Substantia nigra (tissue), 51 donors: ENCODE measurements at places on chromosomes 6 and 20.

DNA sequence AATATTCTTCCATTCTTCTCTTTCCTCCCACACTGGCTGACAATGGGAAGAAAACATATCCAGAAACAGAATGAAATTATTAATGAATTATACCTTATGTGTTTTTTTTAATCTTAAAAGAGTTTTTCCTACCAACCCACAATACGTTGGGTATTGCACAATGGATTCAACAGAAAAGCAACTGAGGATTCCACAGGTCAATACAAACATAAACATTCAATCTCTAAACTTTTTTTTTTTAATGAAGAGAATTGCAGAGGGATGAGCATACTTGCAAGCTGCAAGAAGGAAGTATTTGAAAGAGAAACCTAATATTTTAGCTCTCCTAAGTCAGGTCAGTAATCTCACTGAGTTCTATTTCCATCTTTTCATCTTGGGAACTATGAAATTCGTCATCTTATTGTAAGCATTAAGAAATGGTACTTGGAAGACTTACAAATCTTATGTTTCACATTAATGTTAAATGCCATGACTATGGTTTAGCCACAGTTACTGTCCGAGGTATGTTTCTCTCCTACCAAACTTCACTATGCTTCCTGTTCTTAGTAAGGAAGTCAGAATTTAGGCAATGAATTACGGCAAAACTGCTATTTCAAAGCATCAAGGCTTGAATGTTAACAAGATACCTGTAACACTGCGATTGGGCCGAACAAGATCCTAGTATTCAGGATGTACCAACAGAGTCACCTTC lies 100.8 kb downstream of the HIVEP2 start:
- DNase-seq = no peak

DNA sequence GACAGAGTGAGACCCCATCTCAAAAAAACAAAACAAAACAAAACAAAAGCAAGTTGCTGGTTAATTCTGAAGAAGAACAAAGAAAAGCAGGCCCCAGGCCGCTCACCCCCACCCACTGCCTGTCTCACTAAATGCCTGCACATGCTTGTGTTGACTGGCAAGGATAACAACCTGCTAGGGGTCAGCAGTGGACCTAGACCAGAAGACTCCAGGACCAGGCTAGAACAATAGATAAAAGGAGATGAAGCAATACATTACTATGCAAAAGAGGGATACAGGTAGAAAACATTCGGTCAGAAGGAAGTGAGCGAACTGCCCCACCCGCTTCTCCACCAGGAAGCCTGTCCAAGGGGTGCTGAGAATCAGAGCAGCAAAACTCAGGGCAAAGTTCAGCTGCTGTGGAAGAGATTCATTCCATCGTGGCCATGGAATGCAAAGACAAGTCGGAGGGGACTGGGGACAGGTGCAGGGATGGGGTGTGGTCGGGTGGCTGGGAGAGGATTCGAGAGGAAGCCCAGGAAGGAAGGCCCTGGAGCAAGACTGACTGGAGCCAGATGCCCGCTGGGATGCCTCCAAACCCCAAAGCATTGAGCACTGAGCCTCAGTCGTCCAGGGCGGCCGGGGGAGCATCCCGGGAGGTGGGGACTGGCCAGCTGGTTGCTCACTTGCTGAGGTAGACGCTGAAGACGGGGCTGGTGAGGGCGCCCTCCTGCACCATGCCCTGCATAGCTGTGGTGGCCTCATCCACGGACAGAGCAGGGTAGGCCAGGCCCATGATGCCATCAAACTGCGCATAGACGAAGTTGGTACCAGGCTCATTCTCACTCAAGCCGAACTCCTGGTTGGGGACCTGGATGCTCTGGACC lies 5.3 kb downstream of the PGC start:
- DNase-seq = no peak

- no peak for DNase-seq
These were observed 26.8 kb downstream of the CBLN4 start for GRCh38 chr20:55978550-55978949.

GRCh38 chr20:48604426-48604825 lies 223.4 kb downstream of the PREX1 start:
- DNase-seq = no peak

GRCh38 chr6:24249926-24250325 lies 107.9 kb downstream of the DCDC2 start:
- DNase-seq = no peak

DNA sequence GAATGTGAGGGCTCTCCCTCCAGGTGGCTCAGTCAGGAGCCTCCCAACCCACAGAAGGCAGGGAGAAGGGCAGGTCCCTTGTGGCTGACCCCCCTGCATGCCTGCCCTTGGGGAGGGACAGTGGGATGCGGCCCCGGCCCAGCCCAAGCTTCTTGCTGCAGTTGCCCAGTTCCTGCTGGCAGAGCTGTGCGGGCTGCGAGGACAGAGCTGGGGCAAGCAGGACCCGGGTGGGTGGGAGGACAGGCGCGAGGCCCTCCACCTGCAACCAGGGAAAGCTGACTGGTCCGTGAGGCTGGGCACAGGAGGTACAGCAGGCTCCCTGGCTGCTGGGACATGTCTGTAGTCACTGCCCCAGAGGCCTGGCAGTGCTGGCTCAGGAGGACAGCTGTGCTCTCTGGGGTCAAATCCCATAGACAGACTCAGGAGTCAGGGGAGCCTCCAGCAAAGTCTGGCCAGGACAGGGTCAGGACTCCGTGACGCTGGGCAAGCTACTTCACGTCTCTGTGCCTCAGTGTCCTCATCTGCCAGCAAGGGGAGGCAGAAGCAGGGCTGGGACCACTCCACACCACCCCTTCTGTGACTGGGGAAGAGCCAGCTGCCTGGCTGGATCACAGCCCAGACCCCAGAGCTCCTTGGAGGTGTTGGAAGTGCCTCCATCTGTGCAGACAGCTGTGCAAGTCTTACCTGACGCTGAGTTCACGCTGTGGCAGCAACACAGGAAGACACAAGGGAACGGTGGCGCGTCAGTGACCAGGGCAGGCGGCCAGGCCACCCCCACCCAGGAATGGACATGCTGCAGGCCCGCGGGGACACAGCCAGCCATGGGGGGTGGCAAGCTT lies 13.0 kb downstream of the UCKL1 start:
- no peak for DNase-seq

GRCh38 chr20:309841-310644 lies 12.7 kb downstream of the ZCCHC3 start:
- peak; percentile 99 for DNase-seq

DNA sequence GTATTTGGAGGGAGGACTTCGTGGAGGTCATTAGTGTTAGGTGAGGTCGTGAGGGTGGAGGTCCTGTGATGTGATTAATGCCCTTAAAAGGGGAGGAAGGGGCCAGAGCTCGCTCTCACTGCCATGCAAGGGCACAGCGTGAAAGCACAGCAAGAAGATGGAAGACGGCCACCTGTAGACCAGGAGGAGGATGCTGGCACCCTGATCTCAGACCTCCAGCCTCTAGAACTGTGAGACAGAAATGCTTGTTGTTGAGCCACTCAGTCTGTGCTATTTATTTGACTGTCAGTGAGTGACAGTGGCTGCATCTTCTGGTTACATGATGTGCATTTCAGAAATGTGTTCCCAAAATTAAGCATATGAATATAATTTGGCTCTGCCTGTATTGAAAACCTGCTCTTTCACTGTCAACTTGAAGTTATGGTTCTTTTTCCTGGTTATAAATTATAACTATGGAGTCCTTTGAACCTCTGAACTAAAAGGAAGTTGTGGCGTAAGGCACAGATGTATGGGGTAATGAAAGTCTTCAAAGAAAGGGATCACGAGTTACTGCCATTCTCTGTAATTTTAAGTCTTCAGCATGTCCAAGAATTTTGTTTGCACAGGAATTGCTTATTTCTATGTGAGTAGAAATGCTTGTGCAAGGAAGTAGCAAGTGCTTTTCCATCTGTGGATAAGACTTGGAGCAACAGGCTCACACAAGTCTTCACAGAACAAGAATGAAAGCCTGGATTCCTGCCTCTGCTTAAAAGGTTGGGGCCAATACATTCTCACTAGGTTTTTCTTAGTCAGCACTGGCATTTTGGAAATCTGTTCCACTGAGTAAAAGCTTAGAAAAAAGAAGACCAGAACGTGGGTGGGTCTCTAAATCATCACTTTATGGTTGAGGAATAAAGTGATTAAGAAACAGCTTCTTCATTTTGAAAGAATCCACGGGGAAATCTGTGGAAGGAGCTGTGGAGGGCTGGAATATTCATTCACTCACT lies 10.3 kb downstream of the PPP1R14C start:
- no peak for DNase-seq

DNA sequence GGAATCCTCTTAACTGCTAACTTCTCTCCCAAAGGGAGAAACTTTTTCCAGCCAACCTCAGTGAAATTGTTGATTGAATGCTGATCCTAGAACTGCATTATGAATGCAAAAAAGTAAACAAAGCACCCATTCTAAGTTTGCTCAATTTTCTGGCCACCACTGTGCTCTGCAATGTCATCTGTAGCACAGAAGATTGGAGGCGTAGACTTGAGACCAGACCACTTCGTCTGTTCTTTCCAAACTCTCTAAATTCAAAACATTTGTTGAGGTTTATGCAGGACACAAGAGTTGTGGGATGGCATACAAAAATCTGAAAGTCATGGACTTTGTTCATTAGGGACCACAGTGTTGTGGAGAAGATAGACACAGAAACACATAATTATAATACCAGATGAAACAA lies 11.1 kb upstream of the TSPYL1 start:
- no peak for DNase-seq

DNA sequence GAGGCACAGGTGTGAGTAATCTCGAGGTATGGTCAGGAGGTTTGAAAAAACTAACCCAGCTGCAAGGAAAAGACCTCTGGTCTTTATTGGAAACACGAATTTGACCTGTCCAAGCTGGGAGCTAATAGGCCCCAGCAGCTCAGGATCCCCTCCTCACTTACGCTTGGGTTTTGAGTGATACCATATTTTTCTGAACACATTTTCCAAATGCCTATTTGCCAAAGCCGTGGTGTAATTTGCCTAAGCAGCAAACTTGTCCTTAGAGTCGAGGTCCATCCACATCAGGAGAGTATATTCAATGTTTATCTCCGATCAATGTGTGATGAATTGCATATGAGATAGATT lies 128.0 kb downstream of the BCAS1 start:
- no peak for DNase-seq

DNA sequence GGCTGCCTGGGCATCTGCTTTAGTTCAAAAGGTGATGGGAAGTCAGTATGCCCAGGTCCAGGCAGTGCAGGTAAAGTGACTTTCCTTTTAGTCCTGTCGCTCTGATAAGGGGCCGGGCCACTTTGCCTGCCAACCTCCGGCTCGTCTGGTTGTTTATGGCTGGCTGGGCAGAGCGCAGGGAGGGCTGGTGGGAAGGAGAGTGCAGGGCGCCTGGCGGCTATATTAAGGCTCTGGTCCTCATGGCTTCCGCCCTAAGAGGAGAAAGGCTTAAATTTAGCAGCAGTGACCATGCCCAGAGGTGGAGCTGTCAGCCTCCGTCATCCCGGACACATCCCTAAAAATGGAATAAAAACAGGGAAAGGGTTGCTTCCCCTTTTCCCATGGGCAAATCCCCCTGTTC lies 14.6 kb downstream of the GATA5 start:
- no peak for DNase-seq

GRCh38 chr6:7296602-7297001 lies 16.4 kb downstream of the SSR1 start:
- DNase-seq = no peak

GRCh38 chr20:12331236-12331635 lies 413.5 kb downstream of the BTBD3 start:
- DNase-seq = no peak

GRCh38 chr6:21469213-21469612 lies 124.3 kb upstream of the SOX4 start:
- no peak for DNase-seq

DNA sequence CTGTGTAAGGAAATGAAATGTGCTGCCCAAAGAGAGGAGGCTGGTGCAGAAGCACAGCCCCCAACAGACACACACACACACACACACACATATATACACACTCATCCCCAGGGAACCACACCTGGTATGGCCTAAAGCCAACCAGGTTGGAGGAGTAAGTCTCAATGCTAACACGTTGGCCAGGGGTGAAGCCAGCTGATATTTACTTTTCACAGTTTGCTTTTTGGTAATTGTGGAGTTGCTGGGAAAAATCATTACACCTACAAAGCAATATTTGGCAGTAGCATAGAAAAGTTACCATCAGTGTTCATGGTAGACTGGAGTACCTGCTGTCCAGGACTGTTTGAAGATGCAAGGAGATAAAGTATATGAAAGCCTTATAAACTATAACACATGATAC lies 50.3 kb upstream of the NAA20 start:
- no peak for DNase-seq

GRCh38 chr6:33192671-33193602 lies 670 bp upstream of the COL11A2 start:
- peak; percentile 66 for DNase-seq

DNA sequence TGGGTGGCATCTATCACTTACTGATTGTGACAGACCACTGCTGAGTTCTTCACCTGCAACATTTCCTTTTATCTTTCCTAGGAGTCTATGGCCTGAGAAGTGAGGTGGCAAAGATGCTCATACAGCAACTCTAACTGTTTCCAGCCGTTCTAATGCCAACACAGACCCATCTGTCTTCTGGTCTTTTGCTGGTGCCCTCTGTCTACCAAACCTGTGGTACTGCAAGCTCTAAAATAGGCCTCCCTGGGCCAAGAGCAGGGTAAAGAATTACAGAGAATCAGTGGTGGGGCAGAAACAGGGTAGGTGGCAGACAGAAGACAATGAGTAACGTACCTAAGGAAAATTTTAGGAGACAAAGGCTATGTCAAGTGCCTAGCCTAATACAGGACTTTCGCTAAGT lies 611.0 kb upstream of the FLRT3 start:
- DNase-seq = no peak

GRCh38 chr20:17614812-17615644 lies 45.2 kb downstream of the DSTN start:
- no peak for DNase-seq

- DNase-seq = no peak
These were observed 5.4 kb downstream of the R3HDML start for GRCh38 chr20:44342248-44342647.

GRCh38 chr6:54633601-54634000 lies 213.0 kb upstream of the FAM83B start:
- DNase-seq = no peak

DNA sequence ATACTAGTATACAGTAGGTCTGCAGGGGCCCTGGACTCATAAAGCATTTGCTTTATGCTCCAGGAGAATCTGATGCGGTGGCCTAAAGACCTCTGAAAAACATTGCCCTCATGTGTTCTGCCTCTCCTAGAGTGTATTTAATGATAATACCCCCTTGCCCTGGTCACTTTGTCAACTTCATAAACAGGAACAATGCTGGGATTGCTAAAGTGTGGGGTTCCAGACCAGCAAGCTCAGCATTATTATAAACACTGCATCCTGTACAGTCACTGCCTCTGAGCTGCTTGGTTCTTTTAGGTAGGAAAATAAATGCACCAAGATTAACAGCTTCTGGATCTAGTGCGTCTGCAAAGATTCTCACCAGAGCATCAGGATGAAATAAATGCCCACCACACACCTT lies 12.2 kb downstream of the TREM1 start:
- no peak for DNase-seq

DNA sequence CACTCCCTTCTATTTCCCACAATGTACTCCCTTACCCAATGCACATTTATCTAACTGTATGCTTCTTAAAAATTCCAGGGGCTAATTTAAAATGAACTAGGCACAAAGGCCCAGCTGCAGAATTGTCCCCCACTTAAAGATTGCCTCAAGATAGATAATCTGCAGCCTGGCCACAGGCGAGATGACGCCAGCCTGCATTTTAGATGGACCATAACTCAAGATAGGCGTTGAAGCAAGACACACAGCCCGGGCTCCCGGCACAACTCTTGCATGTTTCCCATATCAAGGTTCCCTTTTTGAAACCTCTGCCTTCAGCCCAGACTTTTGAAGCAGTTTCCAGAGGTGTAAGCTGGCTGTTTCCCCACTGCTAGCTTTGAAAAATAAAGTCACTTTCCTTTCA lies 3.2 kb upstream of the REPS1 start:
- DNase-seq = no peak
